ENCODE measurements at places on chromosomes 7 and 10.
A peak's percentile ranks its signal among the peaks of the same experiment; 100 is the strongest.

- no peak for DNase-seq
Observed at GRCh38 chr10:12391206-12391605, 41.9 kb downstream of the CAMK1D start.

- DNase-seq = no peak
Observed at GRCh38 chr7:41996381-41997035, 240.5 kb downstream of the GLI3 start.

- DNase-seq = no peak
Observed at GRCh38 chr7:97014145-97014750, 8.9 kb downstream of the DLX6 start.

GRCh38 chr10:131907679-131908078, 6.9 kb downstream of the PPP2R2D start:
- peak; percentile 74 for DNase-seq

GRCh38 chr7:74074770-74075169, 8.8 kb upstream of the LIMK1 start:
- DNase-seq = no peak

GRCh38 chr7:158001621-158002320, 585.9 kb downstream of the PTPRN2 start:
- no peak for DNase-seq

GRCh38 chr10:3294919-3295581, 122.5 kb upstream of the PITRM1 start:
- DNase-seq = no peak

DNA sequence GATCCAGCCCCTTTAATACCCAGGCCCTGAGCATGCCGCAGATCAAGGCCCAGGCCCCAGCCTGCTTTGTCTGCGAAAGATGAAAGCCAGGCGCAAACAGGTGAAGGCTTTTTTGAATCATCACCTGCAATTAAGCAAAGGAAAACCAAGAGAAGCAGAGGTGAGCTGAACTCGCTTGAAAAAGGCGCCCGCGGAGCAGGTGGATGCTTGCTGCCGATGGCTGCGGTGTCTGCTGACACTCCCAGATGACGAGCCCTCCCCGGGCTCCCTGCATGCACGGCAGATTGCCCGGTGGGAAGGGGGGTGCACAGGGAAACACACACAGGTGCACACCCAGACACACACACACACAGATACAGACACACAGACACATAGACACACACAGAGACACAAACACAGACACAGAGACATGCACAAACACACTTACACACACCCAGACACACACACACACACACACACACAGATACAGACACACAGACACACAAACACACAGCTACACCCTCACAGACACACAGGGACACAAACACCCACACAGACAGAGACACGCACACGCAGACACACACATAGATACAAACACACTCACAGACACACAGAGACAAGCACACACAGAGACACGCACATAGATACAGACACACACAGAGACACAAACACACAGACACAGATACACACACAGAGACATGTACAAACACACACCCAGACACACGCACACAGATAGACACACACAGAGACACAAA, 142.6 kb upstream of the RNF32 start:
- no peak for DNase-seq

DNA sequence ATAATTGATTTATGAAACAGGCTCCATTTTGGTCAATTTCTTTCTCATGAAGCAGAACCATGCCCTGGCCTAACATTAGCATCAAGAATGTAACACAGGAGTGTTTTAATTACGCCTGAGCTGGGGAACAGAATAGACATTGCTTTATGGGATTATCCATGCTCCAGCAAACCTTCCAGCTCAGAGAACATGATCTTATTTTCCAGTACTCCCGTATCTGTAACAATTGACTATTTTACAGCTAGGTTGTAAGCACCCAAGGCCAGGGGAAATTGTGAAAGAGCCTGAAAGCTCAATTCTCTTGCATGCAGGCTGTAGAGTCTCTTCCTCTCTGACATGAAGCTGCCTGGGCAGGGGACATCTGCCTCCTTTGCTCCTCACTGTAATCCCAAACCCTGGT, 30.8 kb upstream of the CRYGN start:
- DNase-seq = no peak

- peak; percentile 69 for DNase-seq
Observed at GRCh38 chr10:3668276-3668965, 116.6 kb downstream of the KLF6 start.

DNA sequence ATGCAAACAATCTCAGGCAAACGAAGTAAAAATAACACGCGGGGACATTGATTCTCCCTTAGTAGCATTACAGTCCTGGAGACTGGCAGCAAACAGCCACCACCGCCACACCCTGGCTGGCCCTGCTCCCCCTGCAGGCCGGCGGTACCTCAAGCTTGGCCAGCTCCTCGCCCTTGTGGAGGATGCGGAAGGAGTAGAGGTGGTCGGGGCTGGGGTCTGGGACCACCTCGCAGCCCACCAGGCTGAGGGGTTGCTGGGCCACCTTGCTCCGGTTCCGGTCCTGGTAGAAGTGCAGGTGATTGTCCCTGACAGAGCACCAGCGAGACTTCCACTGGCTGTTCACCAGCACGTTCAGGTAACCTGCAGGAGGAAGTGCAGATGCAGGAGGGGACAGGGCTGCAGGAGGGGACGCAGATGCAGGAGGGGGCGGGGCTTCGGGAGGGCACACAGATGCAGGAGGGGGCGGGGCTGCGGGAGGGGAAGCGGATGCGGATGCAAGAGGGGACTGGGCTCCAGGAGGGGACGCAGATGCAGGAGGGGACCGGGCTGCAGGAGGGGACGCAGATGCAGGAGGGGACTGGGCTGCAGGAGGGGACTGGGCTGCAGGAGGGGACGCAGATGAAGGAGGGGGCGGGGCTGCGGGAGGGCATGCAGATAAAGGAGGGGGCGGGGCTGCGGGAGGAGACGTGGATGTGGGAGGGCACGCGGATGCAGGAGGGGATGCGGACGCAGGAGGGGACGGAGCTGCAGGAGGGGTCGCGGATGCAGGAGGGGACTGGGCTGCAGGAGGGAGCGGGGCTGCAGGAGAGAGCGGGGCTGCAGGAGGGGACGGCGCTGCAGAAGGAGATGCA, 65.7 kb downstream of the VWA2 start:
- peak; percentile 75 for DNase-seq

DNA sequence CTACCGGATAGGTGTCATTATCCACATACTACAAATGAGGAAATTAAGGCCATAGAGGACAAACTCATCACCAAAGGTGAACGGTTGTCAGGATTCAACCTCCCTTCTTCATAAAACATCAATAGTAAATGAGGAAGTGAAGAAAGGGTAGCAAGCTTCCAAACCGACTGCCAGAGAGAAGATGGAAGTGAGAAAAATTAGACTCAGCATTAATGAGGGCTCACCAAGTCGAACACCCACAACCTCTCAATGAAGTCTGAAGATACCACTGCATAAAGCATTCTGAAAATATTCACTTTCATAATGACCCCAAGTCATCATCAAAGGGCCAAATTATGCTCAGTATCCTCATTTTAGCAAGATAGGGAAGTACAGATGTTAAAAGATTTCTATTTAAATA, 29.6 kb downstream of the ABCB4 start:
- no peak for DNase-seq

- DNase-seq = no peak
Observed at GRCh38 chr7:151844825-151845200, 32.1 kb downstream of the PRKAG2 start.

DNA sequence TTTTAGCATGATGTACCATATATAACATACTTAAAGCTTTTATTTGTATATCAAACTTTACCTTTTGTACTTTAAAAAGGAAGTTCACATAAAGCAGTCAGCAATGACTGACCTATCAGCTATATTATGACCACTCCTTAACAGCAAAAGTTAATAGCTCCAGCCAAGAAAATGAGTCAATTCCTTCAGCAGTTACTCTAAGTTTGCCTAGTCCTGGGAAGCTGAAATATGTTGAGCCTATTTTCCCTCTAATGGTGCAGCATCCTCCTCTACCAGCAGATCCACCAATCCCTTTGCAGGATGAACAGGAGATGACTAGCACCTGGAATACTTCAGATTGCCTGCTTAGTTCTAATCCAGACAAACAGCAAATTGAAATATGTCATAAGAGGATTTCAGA, 64.2 kb downstream of the CUL2 start:
- DNase-seq = no peak

DNA sequence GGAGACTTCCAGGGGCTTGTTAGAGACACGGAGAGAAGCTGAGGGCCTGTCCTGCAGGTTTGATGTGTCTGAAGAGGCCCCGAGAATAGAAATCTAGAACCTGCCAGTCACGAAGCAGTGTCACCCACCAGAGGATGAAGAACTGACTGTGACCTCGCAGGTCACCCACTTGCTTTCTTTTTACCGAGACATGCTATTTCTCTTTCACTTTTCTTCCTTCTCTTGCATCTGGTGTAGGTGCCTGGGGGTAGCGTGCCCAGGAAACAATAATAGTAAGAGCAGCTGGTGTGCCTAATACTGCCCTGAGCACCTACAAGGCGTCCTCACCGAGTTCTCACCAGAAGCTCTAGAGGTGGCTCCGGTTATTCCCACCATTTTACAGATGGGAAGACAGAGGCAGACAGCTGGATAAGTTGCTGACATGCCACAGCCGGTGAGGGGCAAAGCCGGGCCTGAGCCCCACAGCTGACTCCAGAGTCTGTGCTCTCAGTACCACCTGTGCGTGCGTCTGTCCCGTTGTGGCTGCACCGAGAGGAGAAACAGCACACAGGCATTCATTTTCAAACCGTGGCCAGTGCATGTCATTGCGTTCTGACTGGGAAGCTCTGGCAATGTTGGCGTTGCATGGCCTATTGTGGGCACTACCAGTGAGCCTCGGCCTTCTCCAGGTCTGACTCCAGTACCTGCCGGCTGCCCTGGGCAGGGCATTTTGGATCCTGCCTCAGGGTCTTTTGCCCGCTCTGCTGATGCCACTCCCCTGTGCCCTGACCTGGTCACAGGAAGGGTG, 7.8 kb downstream of the CHST3 start:
- no peak for DNase-seq

GRCh38 chr7:69245646-69246045, 352.6 kb upstream of the AUTS2 start:
- DNase-seq = no peak

- DNase-seq = no peak
Observed at GRCh38 chr10:131044379-131045111, 267.0 kb downstream of the TCERG1L start.

- DNase-seq = no peak
Observed at GRCh38 chr7:6656413-6656812, 19.3 kb downstream of the ZNF316 start.

DNA sequence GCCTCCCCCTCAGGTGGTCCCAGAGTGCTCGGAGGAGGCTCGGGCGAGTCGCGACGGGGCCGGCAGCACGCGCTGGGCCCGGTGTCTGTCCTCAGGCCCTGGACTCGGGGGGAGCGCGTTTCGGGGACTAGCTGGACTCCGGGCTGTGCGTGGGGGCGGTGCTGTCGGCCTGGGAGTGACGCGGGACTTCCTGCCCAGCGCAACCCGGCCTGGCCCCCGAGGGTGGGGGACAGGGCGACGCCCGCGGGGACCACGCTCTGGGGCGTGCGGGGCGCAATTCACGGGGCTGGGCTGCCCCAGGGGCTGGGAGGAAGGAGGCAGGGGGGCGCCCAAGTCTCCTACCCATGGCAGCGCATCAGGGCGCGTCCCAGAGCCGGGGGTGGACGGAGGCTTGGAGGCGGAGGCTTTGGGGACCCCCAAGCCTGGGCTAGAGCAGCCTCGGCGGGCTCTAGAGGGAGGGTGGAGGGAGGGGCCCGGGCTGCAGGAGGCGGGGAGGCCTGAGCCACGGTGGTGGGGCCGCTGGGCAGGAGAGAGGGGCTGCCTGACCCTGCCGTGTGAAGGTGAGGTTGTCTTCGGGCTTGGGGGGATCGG, 2.3 kb upstream of the VENTX start:
- no peak for DNase-seq

- DNase-seq = no peak
Observed at GRCh38 chr10:111161109-111161874, 84.5 kb downstream of the ADRA2A start.

GRCh38 chr10:108095932-108096925, 931.7 kb upstream of the SORCS1 start:
- DNase-seq = no peak

- DNase-seq = no peak
Observed at GRCh38 chr10:101132636-101133473, 1.8 kb downstream of the TLX1 start.

- DNase-seq = no peak
Observed at GRCh38 chr10:35637462-35637861, 4.6 kb downstream of the FZD8 start.

DNA sequence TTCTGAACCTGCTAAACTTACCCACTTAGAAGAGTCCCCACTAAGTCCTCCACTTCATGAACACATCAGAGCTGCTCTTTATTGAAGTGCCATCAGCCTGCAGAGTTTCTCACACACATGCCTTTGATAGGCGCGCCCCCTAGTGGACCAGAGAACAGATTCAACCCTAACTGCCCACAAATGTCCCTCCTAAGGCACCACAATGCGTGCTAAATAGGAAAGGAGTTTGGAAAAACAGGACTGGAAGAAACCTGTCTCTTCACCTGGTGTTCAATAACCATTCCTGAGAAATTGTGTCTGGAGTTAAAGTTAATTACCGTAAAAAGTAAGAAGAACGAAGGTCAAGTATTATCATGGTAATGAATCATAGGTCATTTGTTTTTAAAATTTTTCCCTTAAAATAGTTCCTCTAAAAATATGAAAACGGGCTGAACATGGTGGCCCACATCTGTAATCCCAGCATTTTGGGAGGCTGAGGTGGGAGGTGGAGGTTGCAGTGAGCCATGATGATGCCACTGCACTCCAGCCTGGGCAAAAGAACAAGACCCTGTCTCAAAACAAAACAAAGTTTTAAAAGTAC, 249.7 kb downstream of the ELMO1 start:
- DNase-seq = peak; percentile 59

DNA sequence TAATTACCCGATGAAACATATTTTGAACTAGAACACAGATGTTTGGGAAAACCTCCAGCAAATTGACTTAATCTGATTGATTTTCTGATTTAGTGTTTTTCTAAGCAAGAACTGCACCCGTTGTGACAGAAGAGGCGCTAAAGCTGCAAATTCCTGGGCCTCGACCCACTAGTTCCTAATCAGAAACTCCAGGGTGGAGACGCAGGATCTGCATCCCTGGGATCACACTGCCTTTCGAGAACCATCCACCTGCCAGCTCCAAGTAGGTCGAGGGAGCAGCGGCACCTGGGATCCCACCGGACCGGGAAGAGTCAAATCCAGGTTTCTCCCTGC, 136.8 kb upstream of the CDCA7L start:
- DNase-seq = no peak

- no peak for DNase-seq
Observed at GRCh38 chr10:113326160-113327111, 226.4 kb upstream of the HABP2 start.

DNA sequence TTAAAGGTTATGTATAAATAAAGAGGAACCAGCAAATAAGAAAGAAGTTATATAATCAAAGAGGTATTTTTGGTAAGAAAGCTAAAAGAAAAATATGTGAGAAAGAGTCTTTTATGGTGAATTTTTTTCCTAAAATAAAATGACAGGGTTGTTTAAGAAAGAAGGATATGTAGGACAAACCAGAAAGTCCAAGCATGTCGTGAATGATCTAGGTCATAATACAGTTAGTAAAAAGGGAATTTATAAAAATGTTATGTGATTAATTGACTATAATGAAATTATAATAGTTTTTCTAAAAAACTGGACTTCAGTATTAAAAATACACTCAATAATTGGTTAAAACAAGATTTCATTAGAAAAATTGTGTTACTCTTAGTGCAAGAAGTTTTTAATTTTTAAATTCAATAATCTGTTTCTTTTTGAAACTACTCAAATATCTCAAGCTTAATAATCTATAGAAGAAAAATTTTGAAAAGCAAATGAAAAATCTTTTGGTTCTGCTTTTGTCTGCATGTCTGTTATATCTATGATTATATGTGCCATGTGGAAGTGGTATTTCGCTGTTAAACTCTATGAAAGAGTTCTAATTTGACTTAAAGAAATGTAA, 23.3 kb downstream of the AVL9 start:
- DNase-seq = peak; percentile 59
